NCI-H187 treated with DMSO at 0.1 percent for 48 hours (cell line): ENCODE measurements at places on chromosomes 3 and 15.

DNA sequence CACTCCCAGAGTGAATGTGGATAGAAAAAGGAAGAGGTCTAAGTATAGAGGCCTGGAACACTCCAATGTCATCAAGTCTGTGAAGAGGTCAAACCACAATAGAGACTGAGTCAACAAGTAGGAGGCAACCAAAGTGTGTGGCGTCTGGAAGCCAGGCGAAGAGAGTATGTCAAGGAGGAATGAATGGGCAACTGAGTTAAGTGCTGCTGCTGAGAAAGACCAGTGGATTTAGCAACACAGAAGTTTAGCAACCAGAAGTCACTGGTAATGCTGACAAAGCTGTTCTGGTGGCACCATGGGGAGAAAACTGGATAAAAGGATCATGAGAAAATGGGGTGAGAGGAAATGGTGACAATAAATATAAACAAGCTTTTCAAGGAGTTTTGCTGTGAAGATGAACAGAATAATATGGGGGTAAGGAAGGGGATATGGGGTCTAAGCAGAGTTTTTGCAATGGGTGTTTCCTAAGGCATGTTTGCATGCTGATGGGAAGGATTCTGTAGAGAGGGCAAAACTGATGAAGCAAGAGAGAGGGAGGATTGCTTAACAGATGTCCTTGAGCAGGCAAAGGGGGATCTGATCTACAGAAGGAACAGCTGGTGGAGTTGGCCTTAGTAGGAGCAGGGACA, 38.4 kb downstream of the PCOLCE2 start:
- no peak for DNase-seq

DNA sequence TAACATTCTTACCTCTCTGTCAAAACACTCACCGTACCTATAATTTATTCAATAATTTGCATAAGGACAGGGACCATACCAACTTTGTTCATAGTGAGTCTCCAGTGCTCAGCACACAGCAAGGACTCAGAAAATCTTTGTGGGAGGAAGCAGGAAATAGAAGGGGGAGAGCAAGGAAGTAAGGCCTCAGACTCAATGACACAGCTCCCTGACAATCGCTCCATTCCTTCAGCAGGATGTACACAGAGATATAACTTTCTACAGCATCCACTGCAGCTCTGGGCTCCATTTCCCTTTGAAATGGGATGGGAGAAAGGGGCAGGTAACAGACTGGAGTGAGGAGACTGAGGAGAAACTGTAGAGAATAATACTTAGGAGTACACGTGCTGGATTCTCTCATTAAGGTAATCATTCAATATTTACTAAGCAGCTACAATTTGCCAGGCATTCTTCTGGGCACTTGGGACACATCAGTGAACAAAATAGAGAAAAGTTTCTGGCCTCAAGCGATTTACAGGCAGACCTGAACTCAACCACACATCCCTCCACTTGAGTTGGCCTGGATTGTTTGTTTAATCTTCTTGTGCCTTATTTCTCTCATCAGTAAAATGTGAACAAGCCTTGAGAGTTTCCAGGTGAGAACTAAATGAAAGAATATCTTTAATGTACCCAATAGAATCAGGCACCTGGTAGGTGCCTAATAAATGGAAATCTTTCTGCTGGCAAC, 330.3 kb upstream of the THBS1 start:
- DNase-seq: no peak

- DNase-seq: no peak
Observed at GRCh38 chr3:145377301-145377700, 783.7 kb downstream of the PLOD2 start.

- no peak for DNase-seq
Observed at GRCh38 chr3:124246376-124246775, 254.5 kb upstream of the ROPN1 start.

DNA sequence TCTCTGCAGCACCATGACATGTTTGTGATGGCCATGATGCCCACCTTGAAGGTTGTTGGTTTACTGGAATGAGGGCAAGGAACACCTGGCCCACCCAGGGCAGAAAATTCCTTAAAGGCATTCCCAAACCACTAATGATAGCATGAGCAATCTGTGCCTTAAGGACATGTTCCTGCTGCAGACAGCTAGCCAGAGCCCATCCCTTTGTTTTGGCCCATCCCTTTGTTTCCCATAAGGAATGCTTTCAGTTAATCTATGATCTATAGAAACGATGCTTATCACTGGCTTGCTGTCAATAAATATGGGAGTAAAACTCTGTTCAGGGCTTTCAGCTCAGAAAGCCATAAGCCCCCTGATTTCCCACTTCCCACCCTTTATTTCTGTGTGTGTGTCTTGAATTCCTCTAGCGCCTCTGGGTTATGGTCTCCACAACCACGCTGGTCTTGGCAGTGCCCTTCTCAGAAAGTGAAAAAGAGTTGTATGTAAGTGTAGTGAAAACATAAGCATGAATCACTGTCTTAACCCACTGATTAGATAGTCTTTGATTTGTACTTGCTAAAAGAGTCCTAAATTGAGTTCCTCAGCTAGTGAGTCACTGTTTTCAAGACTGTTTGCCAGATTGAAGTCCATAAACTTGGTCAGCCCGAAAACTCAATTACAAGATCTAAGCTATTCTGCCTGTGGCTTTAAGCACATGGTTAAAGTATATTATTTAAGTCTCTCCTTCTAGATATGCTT, 19.0 kb upstream of the CCR2 start:
- DNase-seq: no peak

- no peak for DNase-seq
Observed at GRCh38 chr3:67325231-67325630, 327.1 kb downstream of the KBTBD8 start.

- no peak for DNase-seq
Observed at GRCh38 chr3:128714887-128715491, 11.0 kb upstream of the RAB7A start.

GRCh38 chr15:71096676-71097075, 18.6 kb upstream of the THSD4 start:
- no peak for DNase-seq

GRCh38 chr3:119322835-119323722, 28.9 kb downstream of the ARHGAP31 start:
- no peak for DNase-seq

- DNase-seq: no peak
Observed at GRCh38 chr15:74788042-74788682, 6.3 kb downstream of the CSK start.

DNA sequence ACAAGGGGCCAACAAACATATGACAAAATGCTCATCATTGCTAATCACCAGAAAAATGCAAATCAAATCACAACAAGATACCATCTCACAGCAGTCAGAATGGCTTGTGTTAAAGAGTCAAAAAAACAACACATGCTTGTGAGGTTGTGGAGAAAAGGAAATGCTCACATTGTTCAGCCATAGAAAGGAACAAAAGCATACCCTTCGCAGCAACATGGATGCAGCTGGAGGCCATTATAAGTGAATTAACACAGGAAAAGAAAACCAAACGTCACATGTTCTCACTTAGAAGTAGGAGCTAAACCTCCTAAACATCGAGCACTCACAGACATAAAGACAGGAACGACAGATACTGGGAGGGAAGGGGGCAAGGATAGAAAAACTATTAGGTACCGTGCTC, 678.4 kb upstream of the GRM7 start:
- DNase-seq: no peak

DNA sequence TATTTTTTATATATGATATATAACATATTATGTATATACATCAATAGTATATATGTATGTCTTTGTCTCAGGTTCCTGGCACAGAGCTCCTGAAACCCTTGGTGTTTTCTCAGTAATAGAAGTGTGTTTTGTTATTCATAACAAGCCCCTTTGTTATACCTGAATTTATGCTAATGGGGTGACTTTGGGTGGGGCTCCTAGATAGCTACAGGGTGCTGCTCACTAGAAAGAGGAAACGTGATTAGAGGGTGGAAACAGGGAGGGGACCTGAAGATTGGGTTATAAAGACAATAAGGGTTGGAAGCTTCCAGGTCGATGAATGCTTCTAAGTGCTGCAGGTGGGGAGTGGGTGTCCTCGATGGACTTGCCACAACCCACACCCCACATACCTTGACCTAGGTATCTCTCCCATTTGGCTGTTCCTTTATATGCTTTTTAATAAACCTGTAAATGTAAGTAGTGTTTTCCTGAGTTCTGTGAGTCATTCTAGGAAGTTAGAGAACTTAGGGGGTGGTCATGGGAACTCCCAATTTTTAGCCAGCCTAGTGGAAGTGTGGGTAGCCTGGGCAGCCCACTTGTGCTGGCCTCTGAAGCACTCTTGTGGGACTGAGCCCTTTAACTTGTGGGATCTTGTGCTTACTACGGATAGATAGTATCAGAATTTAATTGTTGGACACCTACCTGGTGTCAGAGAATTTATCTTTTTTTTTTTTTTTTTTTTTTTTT, 36.9 kb upstream of the C15orf39 start:
- no peak for DNase-seq

GRCh38 chr3:59572106-59572505, 522.3 kb upstream of the CFAP20DC start:
- DNase-seq: no peak
